ENCODE measurements at places on chromosomes 16 and 17.

DNA sequence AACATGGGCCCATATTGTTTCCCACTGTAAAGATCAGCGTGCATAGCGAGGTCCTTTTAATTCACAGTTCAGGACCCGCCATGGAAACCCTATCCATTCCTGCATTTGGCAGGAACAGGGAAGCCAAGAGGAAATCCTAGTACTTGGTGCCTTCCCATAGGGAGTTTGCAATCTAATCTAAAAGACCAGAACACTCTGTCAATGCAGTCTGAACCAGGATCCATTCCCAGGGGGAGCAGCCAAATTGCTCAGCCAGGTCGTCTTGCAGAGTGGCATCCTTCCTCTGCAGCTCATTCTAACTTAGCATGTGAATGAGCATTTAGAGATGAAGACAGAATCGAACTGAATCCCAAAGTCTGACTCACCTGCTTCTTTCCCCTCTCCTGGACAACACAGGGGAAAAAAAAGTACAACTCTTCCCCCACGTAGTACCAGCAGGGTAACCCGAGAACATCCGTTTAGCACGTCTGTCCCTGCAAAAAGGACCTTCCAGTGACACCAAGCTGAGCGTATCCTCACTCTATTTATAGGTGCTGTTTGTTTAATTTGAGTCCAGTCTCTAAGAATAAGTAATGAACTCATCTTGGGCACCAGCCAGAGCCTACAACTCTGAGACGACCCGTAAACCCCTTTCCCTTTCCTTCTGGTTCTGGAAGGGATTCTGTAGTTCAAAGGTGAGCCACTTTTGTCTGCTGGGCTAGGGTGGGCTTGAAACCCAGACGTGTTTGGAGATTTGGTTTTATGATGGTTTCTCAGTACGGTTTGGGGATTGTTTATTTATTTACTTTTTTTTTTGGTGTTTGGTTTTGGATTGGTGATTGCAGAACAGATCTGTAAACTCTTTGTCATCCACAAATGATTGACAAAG lies 74.5 kb downstream of the ERCC4 start:
- DNase-seq: no peak

DNA sequence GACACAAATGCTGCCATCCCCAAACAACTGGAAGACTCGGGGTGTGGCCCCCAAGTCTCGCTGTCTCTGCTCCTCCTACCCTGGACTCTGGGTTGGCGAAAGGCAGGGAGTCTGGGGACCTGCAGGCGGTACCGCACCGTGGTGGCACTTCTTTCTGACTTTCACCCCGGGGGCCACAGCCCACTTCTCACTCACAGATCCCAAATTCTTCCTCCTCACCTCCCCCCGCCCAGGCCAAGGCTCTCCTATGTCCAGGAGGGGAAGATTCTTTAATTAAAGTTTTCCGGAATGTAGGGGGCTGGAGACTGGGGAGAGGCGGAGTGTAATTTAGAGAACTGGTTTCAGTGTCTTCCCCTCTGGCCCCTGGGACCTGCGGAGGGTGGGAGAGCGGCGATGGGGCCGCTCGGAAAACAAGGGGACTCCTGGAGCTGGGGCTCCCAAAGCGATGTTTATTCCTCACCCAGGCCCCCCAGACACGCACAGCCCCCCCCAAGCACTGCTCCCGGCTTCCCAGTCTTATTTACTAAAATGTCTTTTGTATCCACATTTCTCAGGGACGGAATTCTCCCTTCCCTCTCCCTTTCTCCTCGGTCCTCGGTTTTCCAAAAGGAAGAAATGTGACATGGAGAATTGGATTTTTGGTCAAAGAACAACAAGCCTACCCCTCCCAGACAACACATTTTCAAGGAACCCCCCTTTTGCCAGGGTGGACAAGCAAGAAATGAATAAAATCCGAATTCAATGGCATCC lies 1.2 kb downstream of the WNT3 start:
- DNase-seq: no peak

DNA sequence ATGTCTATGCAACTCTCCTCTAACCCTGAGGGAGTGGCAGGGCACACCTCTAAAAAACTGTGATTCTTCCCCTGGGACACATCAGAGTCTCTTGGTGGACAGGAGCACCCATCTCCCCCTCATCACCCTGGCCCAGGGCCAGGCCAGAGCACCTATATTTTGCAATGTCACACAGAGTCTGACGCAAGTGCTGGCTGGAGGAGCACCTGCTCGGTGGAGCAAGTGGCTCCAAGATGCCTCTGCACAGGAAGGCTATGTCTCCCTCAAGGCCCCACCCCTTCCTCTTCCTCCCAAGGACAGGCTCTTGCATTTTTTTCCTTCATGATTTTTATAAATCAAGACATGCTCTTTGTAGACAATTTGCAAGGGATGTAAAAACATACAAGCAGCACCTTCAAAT lies 13.3 kb downstream of the SNN start:
- no peak for DNase-seq

DNA sequence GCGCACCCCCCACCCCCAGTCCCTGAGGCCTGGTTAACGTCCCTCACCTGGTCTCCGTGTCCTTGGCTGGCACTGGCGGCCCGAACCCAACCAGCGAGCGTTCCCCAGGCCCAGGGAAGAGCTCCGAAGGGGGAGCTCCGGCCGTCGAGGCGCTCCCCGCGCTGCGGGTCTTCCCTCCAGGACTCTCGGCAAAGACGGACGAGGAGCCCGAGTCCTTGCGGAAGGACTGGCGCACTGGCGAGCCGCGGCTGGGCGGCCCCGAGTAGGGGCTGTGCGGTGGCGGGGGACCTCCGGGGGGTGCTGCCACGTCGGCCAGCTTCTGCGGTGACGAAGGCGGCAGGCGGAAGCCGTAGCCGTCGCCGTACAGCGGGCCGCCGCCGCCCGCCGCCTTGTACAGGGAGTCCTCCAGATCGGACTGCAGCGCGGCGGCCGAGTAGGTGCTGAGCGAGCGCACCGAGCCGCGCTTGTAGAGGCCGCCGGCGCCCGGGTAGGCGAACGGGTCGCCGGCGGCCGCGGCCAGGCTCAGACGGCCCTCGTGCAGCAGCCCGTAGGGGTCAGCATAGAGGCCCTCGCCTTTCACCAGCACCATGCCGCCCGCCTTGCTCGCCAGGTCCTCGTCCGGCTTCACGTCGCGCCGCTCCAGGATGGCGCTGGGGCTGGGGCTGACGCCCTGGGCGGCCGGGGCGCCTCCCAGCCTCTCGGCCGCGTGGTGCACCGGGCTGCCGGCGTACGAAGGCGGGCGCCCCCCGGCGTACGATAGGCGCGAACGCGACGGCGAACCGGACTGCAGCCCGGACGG lies 44.1 kb downstream of the SRCIN1 start:
- no peak for DNase-seq

GRCh38 chr17:61238455-61238933 lies 161.1 kb upstream of the TBX2 start:
- DNase-seq: no peak

DNA sequence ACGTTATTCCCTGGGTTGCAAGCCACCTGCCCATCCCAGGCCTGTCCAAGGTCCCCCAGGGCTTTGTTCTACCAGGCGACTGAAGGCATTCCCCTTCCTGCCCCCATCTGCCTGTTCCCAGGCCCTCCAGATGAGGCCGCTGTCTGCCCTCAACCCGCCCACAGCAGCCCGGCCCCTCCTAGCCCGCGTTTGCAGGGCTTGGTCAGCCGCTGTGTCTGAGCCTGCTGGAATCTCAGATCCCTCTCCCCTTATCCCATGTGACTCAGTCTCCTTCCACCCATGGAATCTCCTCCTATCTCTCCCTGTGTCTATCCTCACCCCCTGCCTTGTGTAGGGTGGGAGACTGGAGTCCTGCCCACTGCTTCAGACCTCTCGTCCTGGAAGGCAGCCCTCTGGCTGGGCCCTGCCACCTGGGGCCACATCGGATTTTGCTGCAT lies 186.0 kb upstream of the TNRC6C start:
- DNase-seq: no peak

DNA sequence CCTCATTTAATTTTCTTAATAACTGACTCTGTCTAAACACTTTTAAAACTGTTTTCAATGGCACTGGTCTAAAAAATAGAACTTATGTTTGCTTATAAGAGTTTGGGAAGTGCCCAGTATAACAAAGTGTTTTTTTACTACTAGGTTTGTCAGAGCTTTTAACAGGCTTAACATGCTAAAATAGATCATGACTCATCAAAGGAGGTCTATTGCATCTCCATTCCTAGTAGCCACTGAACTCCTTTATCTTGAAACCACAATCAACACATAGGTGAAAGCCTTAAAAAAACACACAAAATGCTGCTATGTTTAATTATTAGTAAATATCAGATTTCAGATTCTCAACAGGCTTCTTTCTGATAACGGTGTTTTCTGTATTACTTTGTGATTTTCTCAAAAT lies 196.4 kb upstream of the KIF2B start:
- DNase-seq: no peak

- no peak for DNase-seq
Observed at GRCh38 chr16:49734331-49734730, 121.6 kb downstream of the ZNF423 start.

GRCh38 chr16:81263470-81264220 lies 25.2 kb downstream of the BCO1 start:
- no peak for DNase-seq

- peak; percentile 48 for DNase-seq
Observed at GRCh38 chr16:2952679-2953078, 11.4 kb upstream of the KREMEN2 start.

GRCh38 chr17:79011451-79012147 lies 2.0 kb upstream of the CANT1 start:
- DNase-seq: no peak

DNA sequence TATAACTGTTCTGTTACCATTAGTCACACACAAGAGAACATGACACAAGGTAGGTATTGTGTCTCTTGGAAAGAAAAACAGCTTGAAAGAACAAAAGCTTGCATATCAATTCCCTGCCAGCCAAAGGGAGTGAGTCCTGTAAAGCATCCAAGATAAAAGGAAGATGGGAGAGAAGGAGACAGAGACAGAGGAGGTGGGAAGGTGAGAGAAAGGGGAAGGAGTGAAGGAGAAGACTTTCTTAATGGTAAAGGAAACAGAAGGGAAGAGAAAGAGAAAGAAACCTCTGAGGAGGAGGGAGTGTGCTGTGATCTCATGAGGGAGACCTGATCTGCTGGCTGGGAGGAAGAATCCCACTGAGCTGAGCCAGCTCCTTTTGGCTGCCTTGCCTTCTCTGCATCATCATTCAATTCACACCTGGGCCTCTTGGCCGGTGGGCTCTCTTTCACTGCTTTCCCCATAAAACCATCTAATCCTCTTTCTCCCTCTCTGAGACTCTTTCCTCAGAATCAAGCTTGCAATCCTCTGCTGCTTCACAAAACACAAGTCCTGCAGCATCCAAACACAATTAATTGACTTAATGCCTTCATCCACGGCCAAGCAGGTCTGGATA lies 271.6 kb downstream of the ABCC12 start:
- no peak for DNase-seq

DNA sequence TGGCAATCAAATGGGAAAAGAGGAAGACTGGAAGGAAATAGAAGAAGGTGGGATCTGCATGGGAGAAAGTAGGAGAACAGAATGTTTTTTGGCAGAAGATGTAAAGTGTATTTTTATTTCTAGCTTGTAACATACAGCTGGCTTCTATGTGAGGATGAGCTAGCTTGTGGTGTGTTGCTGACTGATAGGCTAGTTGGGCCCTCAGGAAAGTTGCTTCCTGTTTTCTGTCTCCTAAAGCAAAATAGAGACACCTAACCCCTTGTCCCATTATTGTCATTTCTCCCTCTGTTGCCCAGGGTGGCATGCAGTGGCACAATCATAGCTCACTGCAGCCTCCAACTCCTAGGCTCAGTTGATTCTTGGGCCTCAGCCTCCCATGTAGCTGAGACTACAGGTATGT lies 15.9 kb downstream of the TNRC6A start:
- no peak for DNase-seq

- no peak for DNase-seq
Observed at GRCh38 chr16:56637814-56638750, at the start of gene MT1A. Gene MT1A (plus strand): TSS chr16:56638666. CDS start chr16:56638739, 73 bp downstream.

DNA sequence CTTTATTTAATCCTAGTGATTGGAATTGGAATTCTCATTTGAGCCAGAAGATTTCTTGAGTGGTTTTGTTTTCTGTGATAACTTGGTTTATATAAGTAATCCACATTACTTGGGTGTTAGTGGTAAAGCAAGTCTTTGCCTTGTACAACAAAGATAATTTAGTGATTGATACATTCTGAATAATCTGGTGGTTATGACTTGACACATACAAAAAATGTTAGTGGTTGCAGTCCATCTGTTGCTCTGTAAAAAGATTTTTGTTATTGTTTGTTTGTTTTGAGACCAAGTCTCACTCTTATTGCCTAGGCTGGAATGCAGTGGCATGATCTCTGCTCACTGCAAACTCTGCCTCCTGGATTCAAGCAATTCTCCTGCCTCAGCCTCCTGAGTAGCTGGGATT lies 13.2 kb downstream of the OMG start:
- no peak for DNase-seq

- no peak for DNase-seq
Observed at GRCh38 chr16:80710918-80711317, 93.5 kb downstream of the CDYL2 start.

DNA sequence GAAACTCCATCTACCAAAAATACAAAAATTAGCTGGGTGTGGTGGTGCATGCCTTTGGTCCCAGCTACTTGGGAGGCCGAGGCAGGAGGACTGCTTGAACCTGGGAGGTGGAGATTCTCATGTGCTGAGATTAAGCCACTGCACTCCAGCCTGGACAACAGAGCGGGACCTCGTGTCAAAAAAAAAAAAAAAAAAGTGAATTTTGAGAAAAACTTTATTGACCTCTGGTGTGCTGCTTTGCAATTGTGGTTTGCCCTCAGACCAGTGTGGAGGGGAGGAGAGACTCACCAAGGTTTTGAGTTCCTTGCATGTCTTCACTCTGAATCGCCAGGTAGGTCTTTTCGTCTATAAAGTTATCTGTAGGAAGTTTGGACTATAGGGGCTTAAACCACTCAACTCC lies 145.2 kb downstream of the CPPED1 start:
- no peak for DNase-seq

DNA sequence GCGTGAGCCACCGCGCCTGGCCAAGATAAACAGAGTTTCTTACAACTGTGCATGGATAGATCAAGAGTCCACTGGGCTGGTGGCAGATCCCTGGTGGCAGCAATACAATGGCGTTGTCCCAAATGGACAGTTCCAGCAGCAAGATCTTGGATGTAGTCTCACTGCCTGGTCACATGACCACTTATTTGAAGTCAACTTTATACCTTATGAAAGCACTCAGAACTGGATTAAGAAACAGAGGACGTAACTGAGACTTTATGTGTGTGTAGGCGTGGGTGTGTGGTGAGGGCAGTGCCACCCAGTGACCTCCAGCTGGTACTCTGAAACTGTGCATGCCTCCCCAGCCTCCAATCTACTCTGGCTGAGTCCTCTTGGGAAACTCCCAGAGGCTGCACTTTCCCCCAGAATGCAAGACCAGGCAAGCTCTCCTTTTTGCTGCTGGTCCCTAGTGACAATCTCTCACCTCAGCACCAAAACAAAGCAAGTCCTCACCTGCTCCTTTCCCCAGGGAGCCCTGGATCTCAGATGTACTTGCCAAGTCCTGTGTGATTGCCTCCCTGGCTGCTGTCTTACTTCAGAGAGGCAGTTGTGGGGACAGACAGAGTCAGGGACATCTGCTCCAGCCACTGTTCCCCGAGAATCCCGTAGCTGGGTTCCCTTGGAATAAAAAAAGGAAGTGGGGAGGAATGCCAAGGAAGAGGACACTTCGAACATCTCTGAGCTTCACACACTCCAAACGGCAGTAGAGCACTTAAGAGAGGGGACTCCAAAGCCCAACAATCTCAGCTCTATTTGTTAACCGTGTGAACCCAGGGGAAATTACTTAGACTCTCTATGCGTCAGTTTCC lies 11.7 kb upstream of the ST6GALNAC2 start:
- peak; percentile 35 for DNase-seq

Measured in NCI-H1092 (cell line).